ENCODE measurements at places on chromosomes 5 and 9. TPM values are rescaled to one million over a fixed set of nuclear protein-coding genes. Genes with fewer than 3 reads are reported as not detected.

FBXW5 gene
- 74.9 TPM for total RNA-seq

DBH gene
- total RNA-seq = not detected

PCDHGA10 gene
- total RNA-seq = 0.12 TPM

MFAP3 gene
- 21.8 TPM for total RNA-seq

WDR38 gene
- not detected for total RNA-seq

WDR31 gene
- total RNA-seq = 3.8 TPM

NFX1 gene
- total RNA-seq = 40.3 TPM

LHX3 gene
- 0.17 TPM for total RNA-seq

FOXD4L5 gene
- total RNA-seq = 0.25 TPM

SPATA31E1 gene
- total RNA-seq = not detected

RAI14 gene
- total RNA-seq = 0.67 TPM

SNCAIP gene
- not detected for total RNA-seq

FUT7 gene
- 1.8 TPM for total RNA-seq

ZFP2 gene
- total RNA-seq = 0.58 TPM

PCDHB11 gene
- not detected for total RNA-seq

C5orf22 gene
- 35.0 TPM for total RNA-seq

PPP2R2B gene
- total RNA-seq = 2.0 TPM

GALNT12 gene
- total RNA-seq = 11.2 TPM

PCDHA9 gene
- total RNA-seq = not detected

PCDHGB5 gene
- total RNA-seq = 0.21 TPM

APBA1 gene
- total RNA-seq = 1.2 TPM

Data from activated T-cell treated with anti-CD3 and anti-CD28 coated beads, Interleukin-2, amount 50 U/mL, for 72 hours (primary cell).